ENCODE measurements at places on chromosomes 1 and 21.

DNA sequence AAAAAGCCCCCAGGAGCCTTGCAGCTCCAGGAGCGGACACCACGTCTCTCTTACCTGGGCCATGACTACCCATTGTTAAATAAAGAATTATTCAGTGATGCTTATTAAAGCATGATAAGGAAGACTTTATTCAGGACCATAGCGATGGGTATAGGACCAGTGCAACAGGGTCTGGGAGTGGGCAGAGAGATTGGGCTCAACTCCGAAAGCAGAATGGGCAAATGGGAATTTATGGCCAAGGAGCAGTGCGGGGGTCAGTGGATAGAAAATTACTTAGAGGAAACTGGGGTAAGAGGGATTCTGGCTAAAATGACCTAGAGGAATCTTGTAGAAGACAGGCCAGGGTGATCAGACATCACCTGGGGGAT, 580 bp upstream of the ATP5PO start:
- DNase-seq: no peak

- no peak for DNase-seq
Measured at GRCh38 chr21:36697060-36697850, 1.7 kb upstream of the SIM2 start.

GRCh38 chr21:46429754-46430681, 28.7 kb upstream of the DIP2A start:
- DNase-seq: no peak

GRCh38 chr1:240800291-240800690, 188.3 kb upstream of the GREM2 start:
- DNase-seq: no peak

GRCh38 chr1:13682444-13682843, 17.5 kb upstream of the PRDM2 start:
- no peak for DNase-seq

DNA sequence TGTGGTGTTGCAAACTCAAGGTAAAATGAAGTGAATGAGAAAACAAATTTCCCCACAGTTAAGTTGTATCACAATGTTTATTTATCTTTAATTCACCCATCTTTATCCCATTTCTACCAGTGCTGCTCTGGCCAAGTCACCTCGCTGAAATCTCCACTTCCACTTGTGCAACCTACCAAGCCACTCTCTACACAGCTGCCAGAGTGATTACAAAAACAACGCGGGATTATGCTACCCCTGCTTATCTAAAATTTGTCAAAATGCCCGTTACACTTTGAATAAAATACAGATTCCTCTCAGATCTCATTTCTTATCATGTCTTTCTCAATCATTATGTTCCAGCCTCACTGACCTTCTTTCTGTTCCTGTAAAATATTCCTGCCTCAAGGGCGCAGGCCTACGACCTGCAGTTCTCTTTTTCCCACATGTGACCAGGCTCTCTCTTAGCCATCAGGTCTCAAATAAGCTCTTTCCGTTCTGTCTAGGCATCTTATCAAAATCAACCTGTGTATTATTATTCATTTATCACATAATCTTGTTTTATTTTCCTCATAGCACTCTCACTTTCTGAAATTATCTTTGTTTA, 95.6 kb downstream of the NTMT2 start:
- DNase-seq: no peak

GRCh38 chr1:206464456-206464964, 5.8 kb upstream of the IKBKE start:
- no peak for DNase-seq

All from activated CD8-positive, alpha-beta memory T cell treated with anti-CD3 and anti-CD28 coated beads for 4 hours (primary cell).